ENCODE measurements at places on chromosomes 3 and 15.

- no peak for DNase-seq
Observed at GRCh38 chr3:169759256-169759655, 5.6 kb downstream of the TERC start.

DNA sequence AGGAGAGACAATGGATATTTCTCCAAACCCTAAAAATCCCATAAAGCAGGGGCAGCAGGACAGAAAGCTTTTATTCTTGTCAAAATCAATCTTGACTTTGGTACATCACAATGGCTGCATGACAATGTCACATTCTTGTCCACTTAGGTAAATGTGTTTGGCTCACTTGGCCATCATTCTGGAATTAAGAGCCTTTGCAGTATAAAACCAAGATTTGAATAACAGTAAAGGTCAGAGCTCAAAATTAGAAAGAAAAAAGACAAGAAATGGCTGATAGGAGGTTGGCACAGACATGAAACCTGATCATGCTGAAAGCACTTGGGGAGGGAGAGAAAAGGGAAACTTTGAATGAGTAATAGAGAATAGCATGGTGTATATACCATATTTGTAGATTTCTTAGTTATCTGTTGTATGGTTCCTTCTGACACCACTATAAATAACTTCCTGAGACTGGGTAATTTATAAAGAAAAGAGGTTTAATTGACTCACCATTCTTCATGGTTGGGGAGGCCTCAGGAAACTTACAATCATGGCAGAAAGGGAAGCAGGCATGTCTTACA, 158.5 kb upstream of the SGO1 start:
- DNase-seq = no peak

- DNase-seq = no peak
Observed at GRCh38 chr3:129060276-129061022, at the start of gene GP9. TSS of gene GP9 (plus strand) at chr3:129060779. CDS start at chr3:129061740, 961 bp downstream.

DNA sequence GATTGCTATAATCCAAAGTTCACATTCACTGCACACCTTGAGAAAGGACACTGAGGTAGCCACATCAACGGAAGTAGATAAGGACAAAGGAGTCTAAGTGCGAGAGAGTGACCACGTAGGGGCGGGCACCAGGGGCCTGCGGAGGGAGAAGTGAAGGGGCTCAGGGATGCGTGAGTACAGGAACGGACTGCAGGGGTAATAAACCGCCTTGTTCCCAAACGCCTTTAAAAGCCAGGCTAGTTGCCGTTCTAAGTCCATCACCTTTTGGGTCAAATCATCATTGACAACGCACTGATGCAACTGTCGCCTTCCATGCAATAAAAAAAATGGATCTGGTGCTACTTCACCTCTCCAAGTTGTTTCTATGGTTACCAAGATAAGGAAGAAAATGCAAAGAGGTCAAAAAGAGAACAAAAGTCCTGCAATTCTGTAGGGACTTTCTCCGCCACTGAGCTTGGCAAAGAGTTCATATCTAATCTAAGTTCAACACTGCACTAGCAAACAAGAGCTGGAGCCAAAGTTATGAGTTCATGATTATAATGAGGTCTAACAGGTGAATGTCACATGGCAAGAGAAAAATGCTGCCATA, 32.6 kb upstream of the ATP11B start:
- no peak for DNase-seq

GRCh38 chr3:186950402-186951093, 20.2 kb downstream of the ST6GAL1 start:
- no peak for DNase-seq

GRCh38 chr15:88637841-88638625, 783 bp upstream of the ISG20 start:
- DNase-seq = no peak

- DNase-seq = no peak
Observed at GRCh38 chr3:31182661-31183060, 288.2 kb upstream of the GADL1 start.

- DNase-seq = no peak
Observed at GRCh38 chr3:44969154-44969827, 6.7 kb downstream of the ZDHHC3 start.

DNA sequence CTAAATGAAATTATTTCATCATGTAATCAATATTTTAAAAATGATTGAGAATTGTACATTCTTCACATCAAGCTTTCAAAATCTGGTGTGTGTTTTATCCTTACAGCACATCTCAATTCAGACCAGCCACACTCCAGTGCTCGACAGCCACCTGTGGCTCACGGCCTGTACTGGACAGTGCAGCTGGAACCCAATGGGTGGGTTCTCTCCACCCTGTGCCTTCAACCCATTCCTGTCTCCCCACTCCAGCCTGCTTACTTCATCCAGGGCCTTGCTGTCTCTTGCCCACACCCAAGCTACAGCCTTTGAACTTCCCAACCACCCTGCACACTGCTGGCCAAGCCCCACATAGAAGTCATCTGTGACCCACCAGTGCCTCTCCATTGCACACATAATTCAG, 17.6 kb downstream of the CYP19A1 start:
- DNase-seq = no peak

DNA sequence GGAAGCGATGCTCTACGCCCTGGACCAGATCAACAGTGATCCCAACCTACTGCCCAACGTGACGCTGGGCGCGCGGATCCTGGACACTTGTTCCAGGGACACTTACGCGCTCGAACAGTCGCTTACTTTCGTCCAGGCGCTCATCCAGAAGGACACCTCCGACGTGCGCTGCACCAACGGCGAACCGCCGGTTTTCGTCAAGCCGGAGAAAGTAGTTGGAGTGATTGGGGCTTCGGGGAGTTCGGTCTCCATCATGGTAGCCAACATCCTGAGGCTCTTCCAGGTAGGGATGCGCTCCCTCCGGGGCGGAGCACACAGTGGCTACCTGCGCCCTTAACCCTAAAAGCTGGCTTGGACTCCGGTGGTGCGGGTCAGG, 698 bp downstream of the GRM7 start:
- no peak for DNase-seq

DNA sequence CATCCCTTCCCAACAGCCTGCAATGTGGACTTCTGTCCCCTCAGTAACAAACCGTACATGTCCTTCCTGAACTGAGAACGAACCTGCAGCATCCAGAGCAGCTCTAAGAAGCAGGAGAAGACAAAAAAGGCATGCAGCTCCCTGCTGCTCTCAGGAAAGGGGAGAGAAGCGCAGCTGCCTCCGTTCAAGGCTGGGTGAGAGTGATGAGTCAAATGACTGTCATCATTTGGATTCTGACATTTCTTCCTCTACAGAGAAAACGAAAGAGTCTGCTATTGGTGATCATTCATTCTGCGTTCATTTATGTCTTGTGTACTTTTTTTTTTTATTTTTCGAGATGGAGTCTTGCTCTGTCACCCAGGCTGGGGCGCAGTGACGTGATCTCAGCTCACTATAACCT, 677.8 kb downstream of the FHIT start:
- no peak for DNase-seq

GRCh38 chr3:179376474-179376873, 29.0 kb downstream of the MFN1 start:
- DNase-seq = no peak

GRCh38 chr15:39944726-39945125, 10.8 kb downstream of the EIF2AK4 start:
- DNase-seq = no peak

DNA sequence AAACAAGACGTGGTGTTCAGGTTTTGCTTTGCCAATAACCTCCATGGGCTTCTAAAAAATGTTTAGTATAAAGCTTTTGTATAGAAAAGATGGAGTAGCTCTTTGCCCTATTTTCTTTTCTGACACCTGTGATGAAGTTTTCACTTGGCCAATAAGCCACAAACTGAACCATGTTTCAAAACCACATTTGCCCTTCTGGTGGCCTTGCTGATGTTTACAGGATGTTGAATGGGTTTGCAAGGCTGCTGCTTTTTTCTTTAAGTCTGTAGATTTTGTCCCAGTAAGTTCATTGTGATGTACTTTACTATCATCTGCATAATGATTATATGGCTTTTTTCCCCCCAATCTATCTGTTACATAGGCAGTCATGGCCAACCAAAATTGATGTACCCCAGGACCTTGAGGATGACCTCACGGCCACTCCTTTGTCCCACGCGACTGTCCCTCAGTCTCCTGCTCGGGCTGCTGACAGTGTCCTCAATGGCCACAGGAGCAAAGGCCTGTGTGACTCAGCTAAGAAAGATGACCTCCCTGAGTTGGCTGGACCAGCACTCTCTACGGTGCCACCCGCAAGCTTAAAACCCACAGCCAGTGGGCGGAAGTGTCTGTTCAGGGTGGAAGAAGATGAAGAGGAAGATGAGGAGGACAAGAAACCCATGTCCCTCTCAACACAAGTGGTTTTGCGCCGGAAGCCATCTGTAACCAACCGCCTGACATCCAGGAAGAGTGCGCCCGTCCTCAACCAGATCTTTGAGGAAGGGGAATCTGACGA, 60.8 kb downstream of the SNRK start:
- no peak for DNase-seq

DNA sequence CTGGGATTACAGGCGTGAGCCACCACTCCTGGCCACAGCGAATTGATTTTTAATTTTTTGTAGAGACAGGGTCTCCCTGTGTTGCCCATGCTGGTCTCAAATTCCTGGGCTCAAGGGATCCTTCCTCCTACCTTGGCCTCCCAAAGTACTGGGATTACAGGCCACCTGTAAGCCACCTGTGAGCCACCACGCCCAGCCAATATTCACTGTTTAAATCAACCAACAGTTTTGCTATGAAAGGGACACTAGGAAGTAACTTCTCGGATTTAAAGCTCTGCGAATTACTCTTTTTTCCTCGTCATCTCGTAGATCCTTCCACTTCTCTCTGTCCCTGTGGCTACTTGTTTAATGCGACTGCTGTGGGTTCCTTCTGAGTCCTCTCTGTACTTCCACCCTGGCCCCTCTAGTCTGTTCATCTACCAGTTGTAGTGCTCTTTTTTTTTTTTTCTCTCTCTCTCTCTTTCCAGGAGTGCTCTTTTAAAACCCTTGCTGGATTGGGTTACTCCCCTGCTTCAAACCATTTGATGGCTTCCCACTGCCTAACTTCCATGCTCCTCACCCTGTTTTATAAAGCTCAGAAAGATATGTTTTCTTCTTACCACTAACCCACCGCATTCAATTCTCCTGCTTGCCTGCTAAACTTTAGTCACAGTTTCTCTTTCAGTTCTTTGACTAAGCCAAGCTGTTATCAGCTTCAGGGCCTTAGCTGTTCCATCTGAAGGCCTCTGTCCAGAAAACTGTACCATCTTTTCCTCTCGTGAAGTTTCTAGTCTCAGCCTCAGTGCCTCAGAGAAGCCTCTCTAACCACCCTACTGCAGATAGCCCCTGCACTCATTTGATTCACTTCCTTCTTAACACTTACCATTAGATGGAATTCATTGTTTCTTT, 12.4 kb downstream of the RTF1 start:
- no peak for DNase-seq

GRCh38 chr3:160009525-160009924, 20.9 kb downstream of the IL12A start:
- no peak for DNase-seq

GRCh38 chr15:100836501-100836900, 43.1 kb upstream of the ALDH1A3 start:
- no peak for DNase-seq

- no peak for DNase-seq
Observed at GRCh38 chr15:69643971-69644370, 191.4 kb downstream of the RPLP1 start.
